Caco-2 (cell line): ENCODE measurements at places on chromosomes 11 and 22. TPM values are rescaled to one million over a fixed set of nuclear protein-coding genes. Genes with fewer than 3 reads are reported as not detected.

FIBIN gene
- 0.16 TPM in 1 of 2 replicates, not detected in the other for total RNA-seq

SEC14L6 gene
- total RNA-seq = 0.14 TPM in 1 of 2 replicates, not detected in the other

TMEM132A gene
- total RNA-seq = 86.6 and 97.3 TPM in 2 replicates

MS4A15 gene
- total RNA-seq = not detected in 2 replicates

NOX4 gene
- 0.14 TPM in 1 of 2 replicates, not detected in the other for total RNA-seq

HOATZ gene
- total RNA-seq = not detected in 2 replicates

PGA4 gene
- not detected in 2 replicates for total RNA-seq

TMEM121B gene
- total RNA-seq = 0.49 and 0.82 TPM in 2 replicates

PNPLA3 gene
- total RNA-seq = 3.5 and 5.0 TPM in 2 replicates

MED15 gene
- total RNA-seq = 94.7 and 104 TPM in 2 replicates

NPTXR gene
- total RNA-seq = 12.8 and 16.4 TPM in 2 replicates

EMID1 gene
- 8.9 and 10.0 TPM in 2 replicates for total RNA-seq

TTC9C gene
- total RNA-seq = 47.0 and 53.6 TPM in 2 replicates

MISFA gene
- total RNA-seq = 5.2 and 8.8 TPM in 2 replicates

RFPL3 gene
- not detected in 2 replicates for total RNA-seq

JAM3 gene
- 0.65 and 1.5 TPM in 2 replicates for total RNA-seq

NRXN2 gene
- 6.5 and 7.6 TPM in 2 replicates for total RNA-seq

NXPE2 gene
- total RNA-seq = not detected in 2 replicates

NCF4 gene
- total RNA-seq = not detected in 2 replicates

OR5P2 gene
- not detected in 2 replicates for total RNA-seq

METTL15 gene
- 14.4 and 15.2 TPM in 2 replicates for total RNA-seq

LINC01488 gene
- total RNA-seq = 0.12 TPM in 1 of 2 replicates, not detected in the other

RAG1 gene
- total RNA-seq = 0.14 and 0.23 TPM in 2 replicates

MAPK8IP1 gene
- total RNA-seq = 8.2 and 8.5 TPM in 2 replicates

SLC7A4 gene
- total RNA-seq = 1.9 and 2.1 TPM in 2 replicates

DDIAS gene
- 20.1 and 22.0 TPM in 2 replicates for total RNA-seq

F2 gene
- 51.8 and 60.0 TPM in 2 replicates for total RNA-seq

GGTLC3 gene
- total RNA-seq = not detected in 2 replicates

ROM1 gene
- total RNA-seq = 1.1 and 1.3 TPM in 2 replicates

DDT gene
- total RNA-seq = 121 and 123 TPM in 2 replicates

SERPIND1 gene
- total RNA-seq = 1.3 and 1.5 TPM in 2 replicates

ZC3H7B gene
- total RNA-seq = 55.0 and 60.6 TPM in 2 replicates

SPON1 gene
- 41.4 and 46.9 TPM in 2 replicates for total RNA-seq

TIMP3 gene
- 72.8 and 86.4 TPM in 2 replicates for total RNA-seq

RHOD gene
- total RNA-seq = 14.2 and 17.1 TPM in 2 replicates

SYT9 gene
- total RNA-seq = not detected in 2 replicates

CLDN5 gene
- total RNA-seq = not detected in 2 replicates

ANGPTL5 gene
- total RNA-seq = not detected in 2 replicates

ABCC8 gene
- 0.09 TPM in 1 of 2 replicates, not detected in the other for total RNA-seq

MRGPRF gene
- total RNA-seq = 0.14 TPM in 1 of 2 replicates, not detected in the other

OR6T1 gene
- total RNA-seq = not detected in 2 replicates

NPAS4 gene
- not detected in 2 replicates for total RNA-seq

SWAP70 gene
- total RNA-seq = 37.0 and 42.4 TPM in 2 replicates

TEX12 gene
- not detected in 2 replicates for total RNA-seq

MOGAT2 gene
- total RNA-seq = 0.39 and 0.56 TPM in 2 replicates

CACNA1I gene
- total RNA-seq = not detected in 2 replicates

BAIAP2L2 gene
- 4.4 and 4.9 TPM in 2 replicates for total RNA-seq

OR51E2 gene
- total RNA-seq = not detected in 2 replicates

TMEM151A gene
- 0.68 and 0.88 TPM in 2 replicates for total RNA-seq

PRG3 gene
- total RNA-seq = not detected in 2 replicates
